ENCODE measurements at places on chromosomes 2 and 18.

DNA sequence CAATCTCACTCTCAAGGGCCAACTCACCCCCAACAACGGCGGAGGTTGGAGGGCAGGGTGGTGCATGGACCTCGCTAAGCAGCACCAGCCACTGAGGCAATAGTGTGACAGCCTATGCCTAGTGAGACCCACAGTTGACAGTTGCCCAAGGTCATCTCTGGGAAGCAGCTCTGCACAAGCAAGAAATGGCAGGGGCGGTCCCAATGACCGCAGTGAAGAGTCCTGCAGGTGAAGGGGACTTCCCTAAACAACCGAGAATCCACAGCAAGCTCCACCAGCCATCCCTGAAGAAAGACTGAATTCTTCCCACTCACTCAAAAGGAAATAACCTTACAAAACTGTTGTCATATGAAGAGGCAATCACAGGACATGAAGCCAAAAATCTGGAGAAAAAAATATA, 313.4 kb upstream of the ID2 start:
- DNase-seq: no peak

GRCh38 chr2:95316466-95317122, 19.4 kb downstream of the KCNIP3 start:
- DNase-seq: no peak

DNA sequence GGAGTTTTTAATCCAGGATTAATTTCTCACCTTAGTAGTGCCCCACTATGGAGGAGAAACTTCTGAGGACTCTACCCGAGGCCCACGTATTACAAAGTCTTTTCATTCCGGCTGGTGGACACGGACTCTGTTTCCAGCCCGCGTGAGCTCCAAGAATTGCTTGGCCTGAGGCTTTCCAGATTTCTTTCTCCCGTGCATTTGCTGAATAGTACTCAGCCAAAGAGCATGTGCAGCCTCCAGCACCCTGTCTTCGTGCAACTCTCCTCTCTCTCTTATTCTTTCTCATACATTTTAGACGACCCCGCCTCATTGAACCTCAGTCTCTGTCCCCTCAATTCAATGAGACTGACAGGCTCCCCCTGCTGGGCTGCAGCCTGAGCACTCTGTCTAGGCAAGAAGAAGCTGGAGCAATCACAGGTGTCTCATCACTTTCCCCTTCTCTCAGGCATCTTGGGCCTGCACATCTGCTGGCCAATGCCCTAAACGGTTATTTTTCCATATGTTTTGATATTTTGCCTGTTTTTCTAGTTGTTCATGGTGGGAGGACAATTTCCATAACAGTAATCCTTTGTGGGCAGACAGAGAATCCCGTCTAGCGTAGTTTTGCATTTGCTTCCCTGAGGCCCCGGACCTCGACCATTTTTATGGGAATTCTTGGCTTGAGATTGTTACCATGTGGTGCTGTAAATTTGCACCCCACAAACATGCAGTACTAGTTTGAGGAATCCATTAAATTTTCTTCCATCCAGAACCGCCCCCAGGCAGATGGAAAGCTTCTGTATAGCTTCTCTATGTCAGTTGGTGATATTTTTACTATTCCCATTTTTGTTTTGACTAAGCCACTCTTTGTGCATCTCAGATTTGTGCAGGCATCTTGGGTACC, 50.1 kb upstream of the LPIN2 start:
- DNase-seq: peak; percentile 75

- DNase-seq: no peak
Observed at GRCh38 chr2:223740679-223741078, 96.7 kb downstream of the AP1S3 start.

DNA sequence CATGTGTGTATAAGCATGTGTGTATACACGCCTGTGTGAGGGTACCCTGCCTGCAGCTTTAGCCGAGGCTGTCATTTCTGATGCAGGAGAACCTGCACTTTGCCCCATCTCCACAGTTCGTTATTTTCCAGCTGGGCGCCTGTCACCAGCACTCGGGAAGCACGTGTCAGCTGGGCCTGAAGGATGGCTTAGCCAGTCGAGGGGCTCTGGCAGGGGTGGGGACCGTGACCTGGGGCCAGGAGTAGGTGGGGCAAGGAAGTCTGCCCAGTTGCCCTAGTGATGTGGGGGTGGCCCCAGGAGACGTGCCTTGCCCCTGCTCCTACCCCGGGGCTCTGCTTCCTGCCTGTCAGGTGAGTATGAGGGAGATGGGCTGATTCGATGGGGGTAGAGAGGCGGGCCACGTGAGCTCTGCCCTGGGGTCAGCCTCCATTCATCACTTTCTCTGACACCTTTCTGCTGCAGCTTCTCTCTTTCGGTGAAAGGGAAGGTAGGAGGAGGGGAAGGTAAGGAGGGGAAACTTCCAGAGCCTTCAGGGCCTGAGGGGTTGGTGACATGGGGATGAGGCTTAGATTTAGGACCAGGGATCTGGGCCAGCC, 130.6 kb upstream of the SKOR2 start:
- no peak for DNase-seq

- peak; percentile 76 for DNase-seq
Observed at GRCh38 chr18:48230467-48231113, 178.6 kb downstream of the ZBTB7C start.

- DNase-seq: no peak
Observed at GRCh38 chr2:166957686-166958085, 69.4 kb downstream of the XIRP2 start.

- no peak for DNase-seq
Observed at GRCh38 chr2:203450561-203450960, 84.5 kb downstream of the RAPH1 start.

- DNase-seq: no peak
Observed at GRCh38 chr2:235984552-235984951, 183.6 kb downstream of the GBX2 start.

GRCh38 chr2:182952741-182953450, 85.4 kb downstream of the NCKAP1 start:
- DNase-seq: no peak

DNA sequence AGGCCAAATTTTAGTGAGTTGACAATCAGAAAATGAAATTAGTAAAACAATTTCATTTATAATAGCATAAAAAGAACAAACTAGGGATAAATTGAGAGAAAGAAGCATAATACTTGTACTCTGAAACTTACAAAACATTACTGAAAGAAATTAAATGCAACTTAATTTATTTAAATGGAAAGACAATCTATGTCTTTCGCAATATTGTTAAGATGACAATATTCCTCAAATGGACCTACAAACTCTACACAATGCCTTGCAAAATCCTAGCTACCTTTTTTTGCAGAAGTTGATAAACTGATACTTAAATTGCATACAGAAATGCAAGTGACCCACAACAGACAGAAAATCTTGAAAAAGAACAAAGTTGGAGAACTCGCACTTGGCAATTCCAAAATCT, 9.1 kb downstream of the EPG5 start:
- DNase-seq: no peak

GRCh38 chr2:102397209-102397608, 25.8 kb upstream of the IL18RAP start:
- no peak for DNase-seq

- DNase-seq: peak; percentile 84
Observed at GRCh38 chr2:199462956-199463692, 5.4 kb upstream of the SATB2 start.

GRCh38 chr2:71787476-71788185, 334.3 kb downstream of the DYSF start:
- no peak for DNase-seq

GRCh38 chr2:8799004-8799403, 38.4 kb downstream of the KIDINS220 start:
- DNase-seq: no peak

DNA sequence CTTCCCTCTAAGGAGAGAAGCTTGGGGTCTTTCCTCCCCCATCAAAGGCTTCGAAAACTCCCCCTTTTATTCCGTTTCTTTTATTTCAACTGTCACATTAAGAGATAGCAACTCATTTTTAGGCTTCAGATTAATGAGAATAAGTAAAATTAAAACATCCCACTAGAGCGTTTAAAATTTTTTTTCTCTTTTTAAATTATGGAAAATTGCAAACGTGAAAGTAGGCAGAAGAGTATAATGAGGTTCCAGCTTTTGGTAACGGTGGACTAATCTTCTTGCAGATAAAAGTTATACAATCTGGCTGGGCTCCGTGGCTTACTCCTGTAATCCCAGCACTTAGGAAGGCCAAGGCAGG, 21.9 kb upstream of the RMP24 start:
- no peak for DNase-seq

DNA sequence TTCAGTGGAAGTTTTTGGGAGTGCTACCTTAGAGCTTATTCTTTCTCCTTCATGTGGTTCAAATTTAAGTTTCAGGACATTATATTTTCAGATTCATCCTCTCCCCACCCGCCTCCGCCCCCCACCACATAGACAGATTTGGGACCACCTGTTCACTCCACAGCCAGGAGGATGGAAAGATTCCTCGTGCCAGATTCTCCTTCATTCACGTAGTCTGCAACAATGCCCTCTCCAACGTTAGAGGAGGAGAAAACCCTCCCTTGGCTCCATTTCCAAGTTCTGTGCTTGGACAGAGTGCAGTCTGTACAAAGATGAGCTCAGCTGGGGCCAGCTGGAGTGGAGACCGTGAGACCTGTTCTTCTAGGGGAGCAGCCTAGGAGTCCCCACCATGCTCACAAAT, 26.2 kb downstream of the POU3F3 start:
- no peak for DNase-seq

DNA sequence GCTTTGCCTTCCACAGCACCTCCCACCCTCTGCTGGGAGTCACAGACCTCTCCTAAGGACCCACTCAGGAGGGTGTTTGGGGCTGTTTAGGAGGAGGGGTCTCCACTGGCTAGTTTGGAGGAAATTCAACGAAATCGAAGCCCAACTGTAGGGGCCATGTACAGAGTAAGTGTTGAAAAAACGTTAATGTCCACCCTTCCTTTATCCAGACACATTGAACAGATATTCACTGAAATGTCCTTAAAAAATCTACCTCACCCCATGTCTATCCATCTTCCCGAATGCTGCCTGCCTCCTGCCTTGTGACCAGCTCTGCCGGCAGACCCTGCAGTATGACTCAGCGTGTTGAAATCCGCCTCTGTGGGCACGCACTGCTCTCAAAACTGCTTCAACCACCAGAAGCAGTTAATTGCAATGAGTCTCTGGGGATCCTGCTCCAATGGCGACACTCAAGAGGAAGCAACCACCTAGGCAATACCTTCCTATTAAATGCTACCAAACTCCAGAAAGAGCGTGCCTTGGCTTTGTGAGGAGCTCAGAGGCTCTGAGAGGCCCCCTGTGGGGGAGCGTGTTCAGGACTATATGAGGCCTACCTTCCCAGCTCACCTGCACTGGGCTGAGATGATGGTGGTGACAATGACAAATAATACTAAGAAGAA, 61.4 kb upstream of the RTN4 start:
- DNase-seq: peak; percentile 82

- no peak for DNase-seq
Observed at GRCh38 chr18:65269375-65269774, 481.4 kb upstream of the CDH7 start.

- DNase-seq: peak; percentile 14
Observed at GRCh38 chr2:221612161-221612560, 40.1 kb upstream of the EPHA4 start.

- no peak for DNase-seq
Observed at GRCh38 chr2:119730671-119731177, 29.0 kb upstream of the PTPN4 start.

- DNase-seq: no peak
Observed at GRCh38 chr2:58313926-58314325, 72.8 kb upstream of the FANCL start.

DNA sequence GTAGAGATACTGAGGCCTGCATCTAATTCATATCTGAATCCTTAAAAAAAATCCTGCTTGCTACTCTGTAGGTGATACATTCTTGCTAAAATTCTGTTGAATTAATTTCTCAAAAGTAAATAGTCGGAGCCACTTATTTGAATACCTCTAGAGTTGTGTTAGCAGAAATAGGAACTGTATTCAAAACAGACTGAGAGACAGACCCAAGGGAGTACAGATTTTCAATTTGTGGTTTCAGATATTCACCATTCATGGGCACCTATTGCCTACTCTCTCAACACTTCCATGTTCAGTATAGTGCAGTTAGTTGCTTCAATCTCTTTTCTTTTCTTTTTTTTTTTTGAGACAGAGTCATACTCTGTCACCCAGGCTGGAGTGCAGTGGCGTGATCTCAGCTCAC, 46.6 kb upstream of the CTLA4 start:
- DNase-seq: no peak

DNA sequence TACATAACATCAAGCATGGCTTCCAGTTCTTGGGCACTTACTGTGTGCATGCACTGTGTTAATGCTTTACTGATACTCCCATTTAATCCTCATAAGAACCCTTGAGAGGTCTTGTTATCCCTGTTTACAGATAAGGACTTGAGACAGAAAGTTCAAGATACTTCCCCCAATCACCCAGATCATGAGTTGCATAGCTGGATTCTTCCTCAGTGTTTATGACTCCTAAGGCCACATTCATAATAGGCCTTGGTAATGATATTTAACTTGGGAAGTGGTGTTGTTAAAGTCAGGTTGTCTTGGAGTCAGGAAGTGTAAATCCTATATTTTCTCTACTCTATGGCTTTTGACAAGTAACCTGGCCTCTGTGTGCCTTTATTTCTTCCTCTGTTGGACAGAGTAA, 22.7 kb downstream of the NOSTRIN start:
- DNase-seq: no peak

DNA sequence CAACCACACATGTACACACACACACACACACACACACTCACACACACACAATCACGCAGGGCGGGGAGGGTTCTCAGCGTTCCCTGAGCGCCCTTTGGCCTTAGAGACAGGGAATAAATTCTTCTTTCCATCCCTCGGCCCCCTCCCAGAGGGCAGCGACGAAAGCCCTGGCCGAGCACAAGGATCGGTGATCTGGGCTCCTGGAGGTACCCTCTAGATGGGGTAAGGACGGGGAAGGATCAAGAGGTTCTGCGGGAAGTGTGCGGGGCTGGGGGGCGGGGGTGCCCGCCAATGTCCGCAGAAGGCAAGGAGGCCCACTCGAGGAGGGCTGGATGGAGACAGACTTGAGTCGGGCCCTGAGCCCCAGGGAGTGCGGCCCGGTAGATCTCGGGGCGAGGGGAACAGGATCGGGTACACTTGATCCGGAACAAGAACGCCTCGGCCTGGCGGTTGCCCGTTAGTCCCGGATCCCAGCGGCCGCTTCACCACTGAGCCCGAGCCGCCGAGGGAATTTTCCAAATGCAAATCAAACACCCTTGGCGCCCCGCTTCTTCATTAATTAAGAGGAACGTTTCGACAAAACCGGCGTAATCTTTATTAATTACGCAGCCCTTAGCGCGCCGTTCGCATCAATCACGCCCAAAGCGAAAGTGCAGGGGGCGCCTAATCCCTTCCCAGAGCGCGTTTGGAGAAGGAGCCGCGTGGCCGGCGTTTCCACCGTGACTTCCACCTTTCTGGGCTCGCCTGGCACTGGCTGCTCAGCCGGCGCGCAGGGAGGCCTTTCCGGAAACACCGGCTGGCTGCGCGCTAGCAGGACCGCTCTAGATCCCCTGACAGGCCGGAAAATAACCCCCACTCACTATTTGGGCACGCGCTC, 7.0 kb upstream of the PAX3 start:
- peak; percentile 62 for DNase-seq

GRCh38 chr2:174713686-174714085, 50.6 kb downstream of the CHRNA1 start:
- no peak for DNase-seq

GRCh38 chr2:207317378-207317984, 151.7 kb upstream of the KLF7 start:
- DNase-seq: no peak

All from stomach (tissue), 19 donors.